Stimulated activated naive CD4-positive, alpha-beta T cell (primary cell): ENCODE measurements at places on chromosomes 7 and 10.

GRCh38 chr10:71975871-71976725, 11.9 kb downstream of the CHST3 start:
- no peak for DNase-seq

GRCh38 chr7:38746438-38746837, 115.3 kb upstream of the AMPH start:
- no peak for DNase-seq

DNA sequence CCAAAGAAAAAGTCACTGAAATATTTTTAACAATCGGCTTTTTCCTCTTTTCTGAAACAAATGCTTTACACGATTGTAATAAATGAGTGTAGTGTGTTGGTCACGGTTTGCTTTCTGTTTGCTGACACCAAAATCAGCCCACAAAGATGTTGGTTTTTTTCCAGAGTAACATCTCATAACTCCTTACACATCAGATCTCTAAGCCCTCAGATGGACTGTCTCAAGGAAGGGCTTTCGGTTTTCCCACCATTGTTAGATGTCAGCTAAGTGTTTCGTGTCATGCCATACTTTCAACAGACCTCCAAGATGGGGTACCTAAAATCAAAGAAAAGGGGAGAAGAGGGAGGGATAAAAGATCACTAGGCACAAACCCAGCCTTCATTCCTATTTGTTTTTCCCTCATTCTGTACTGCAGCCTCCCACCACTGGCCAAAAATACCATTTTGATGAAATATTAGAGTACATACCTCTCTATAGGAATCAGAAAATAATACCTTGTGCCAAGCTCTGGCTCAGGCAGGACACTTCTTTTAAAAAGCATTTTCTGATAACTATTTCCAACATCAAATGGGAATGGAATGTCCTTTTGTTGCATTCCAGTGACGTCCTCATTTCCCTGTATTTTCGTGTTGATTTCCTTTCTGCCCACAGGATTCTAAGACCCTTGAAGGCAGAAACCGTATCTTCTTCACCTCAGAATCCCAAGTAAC, 159.1 kb downstream of the DGKI start:
- no peak for DNase-seq

DNA sequence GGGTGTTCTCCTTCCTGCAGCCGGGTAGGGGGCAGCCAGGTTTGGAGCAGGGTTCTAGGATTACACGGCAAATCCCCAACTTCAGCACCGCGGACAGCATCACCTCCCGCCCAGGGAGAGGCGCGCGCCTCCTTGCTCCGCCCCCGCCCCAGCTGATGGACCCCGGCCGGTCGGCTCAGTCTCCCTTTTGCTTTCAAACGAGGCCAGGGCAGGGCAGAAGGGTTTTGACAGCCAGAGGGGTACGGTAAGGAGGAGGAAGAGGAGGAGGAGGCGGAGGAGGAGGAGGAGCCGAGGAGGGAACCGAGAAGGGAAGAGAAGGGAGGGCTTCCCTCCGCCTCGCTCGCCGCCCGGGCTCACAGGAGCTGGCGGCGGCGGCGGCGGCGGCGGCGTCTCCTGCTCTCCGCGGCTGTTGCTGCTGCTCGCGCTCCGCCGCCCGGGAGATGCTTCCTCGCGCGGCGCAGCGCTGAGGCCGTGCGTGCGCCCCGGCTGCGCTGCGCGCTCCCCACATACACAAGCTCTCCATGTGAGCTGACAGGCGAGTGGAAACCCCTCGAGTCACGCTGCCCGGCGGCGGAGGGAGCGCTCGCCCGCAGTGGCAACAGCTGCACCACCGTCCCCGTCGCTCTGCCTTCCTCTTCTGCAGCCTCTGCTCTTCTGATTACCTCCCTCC, 615 bp upstream of the CNTNAP2 start:
- DNase-seq: no peak

- no peak for DNase-seq
Measured at GRCh38 chr10:133129859-133130495, 30.0 kb upstream of the KNDC1 start.

GRCh38 chr10:96249264-96249663, 22.1 kb downstream of the BLNK start:
- DNase-seq: no peak

DNA sequence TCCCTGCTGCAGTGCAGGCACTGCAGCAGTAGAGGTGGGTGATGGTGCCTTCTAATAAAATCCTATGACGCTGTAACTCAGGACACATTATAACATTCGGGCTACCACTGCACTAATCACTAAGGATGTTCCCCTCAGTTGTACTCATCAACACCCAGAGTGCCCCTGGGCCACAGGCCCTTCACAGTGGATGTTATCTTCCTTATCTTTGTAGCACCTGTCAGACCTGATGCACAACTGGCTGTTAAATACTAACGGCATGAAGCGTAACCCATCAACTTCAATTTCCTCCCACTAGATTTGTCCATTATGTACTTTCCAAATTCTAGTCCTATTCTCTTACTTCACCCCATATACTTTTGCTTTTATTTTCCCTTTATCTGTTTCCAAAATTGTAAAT, 66.3 kb downstream of the PARD3 start:
- no peak for DNase-seq

- DNase-seq: no peak
Measured at GRCh38 chr10:47252093-47252780, 47.8 kb upstream of the GDF10 start.

DNA sequence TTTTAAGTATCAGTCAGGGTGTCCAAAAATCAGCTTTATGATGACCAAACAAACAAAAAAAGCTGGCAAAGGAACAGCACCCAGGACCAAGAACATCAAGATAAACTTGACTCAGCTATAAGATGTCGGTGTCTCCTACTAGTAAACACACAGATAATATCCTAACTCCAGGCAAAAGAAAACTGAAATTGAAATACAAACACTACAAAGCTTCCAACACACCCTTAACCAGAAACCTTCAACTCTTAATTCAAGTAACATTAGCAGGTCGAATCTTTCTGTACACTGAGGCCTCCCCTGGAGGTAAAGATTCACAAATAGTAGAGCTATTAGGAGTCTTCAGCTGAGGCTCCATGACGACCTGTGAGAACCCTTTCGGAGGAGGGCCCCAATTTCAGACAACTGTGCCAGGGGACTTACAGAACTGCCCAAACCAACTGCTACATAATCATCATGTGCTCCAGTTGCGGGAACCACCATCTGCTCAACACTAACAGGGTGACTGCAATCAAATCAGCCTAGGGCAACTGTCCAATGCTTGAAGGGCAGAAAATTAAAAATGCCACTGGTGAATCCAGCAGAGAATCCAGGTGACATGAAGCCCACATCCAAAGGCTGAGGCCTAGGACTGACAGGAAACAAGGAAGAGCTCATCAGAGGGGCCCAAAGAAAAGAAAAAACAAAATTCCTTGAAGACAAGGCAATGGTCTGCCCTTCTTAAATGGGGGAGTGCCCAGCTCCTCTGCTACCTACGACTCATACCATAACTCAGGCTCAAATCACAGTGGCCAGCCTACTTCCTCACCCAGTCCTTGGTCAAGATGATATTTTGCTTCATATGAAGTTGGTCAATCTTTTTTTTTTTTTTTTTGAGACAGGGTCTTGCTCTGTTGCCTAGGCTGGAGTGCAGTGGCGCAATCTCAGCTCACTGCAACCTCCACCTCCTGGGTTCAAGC, 20.0 kb downstream of the XPNPEP1 start:
- DNase-seq: no peak

- DNase-seq: no peak
Measured at GRCh38 chr7:505171-505570, 14.5 kb downstream of the PDGFA start.

DNA sequence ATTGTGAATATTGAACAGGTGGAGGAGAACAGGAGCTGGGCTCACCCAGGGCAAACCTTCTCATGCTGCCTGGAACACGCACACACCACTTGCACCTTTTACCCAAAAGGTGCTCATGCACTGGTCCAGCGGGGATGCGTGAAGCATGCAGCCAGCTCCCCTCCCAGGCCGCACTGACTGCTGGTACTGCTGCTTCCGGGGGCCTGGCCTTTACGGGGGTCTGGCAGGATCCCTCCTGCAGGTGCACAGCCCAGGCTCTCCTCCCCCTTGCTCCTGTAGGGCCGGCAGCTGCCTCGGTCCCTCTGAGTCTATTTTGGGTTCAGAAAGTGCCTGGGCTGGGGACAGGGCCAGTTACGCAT, 221.7 kb downstream of the DNAJB6 start:
- DNase-seq: no peak

DNA sequence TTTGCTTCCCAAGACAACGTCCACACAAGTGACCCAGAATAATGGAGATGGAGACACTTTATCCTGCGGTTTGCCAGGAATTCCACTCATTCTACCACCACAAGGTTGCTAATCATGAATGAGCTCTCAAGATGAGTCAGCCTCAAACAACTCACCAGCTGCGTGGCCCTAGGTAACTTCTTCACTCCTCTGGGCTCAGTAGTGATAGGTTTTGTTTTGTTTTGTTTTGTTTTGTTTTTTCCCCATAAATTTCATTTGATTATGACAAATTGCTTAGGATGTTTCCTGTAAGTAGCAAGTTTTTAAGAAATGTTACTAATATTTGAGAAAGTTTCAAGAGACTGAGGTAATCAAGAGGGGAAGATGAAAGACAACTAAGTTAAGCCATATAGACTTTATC, 286.8 kb downstream of the PARD3 start:
- no peak for DNase-seq

- DNase-seq: no peak
Measured at GRCh38 chr10:121459279-121459621, 139.0 kb downstream of the FGFR2 start.

- DNase-seq: no peak
Measured at GRCh38 chr10:49649294-49649693, 30.2 kb upstream of the C10orf53 start.

DNA sequence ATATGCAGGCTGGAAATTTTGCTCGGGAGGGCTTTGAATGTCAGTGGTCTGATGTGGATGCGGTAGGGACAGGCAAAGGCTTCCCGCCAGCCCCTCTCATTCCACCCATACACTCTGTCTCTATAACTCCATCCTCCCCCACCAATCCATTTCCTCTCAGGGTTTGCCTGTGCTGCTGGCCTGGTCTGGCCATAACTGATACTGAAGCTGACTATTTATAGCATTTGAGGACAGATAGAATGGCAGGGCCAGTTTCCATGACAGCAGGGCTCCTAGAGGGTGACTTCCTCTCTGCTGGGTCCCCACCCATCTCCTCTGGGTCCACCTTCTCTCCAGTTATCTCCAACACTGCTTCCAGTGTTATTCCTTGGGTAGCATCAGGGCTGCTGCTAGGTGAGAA, 6.6 kb upstream of the PDLIM1 start:
- DNase-seq: no peak

DNA sequence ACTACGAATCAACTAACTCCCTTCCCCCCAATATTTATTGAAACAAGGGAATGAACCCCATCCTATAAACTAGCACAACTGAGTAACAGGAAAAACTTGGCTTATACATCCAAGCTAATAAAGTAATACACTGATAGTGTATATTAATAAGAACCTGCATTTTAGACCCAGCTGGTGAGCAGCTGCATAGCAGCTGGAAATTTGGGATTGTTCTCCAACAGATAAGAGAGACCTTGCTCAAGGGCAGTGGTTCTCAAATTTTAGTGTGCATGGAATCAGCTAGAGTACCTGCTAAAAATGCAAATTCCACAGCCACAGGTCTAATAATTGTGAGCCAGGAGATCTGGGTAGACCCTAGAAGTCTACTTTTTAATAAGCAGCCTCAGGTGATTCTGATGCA, 384.7 kb upstream of the HPS1 start:
- no peak for DNase-seq
